ENCODE measurements at places on chromosomes 3 and 15.

- no peak for DNase-seq
These were observed 38.4 kb downstream of the NDUFB4 start for GRCh38 chr3:120634539-120634938.

- DNase-seq, result no peak
These were observed 96.9 kb downstream of the VPS8 start for GRCh38 chr3:184908859-184909258.

- no peak for DNase-seq
These were observed 212.4 kb downstream of the OPA1 start for GRCh38 chr3:193805448-193805847.

- no peak for DNase-seq
These were observed 7.7 kb upstream of the LPP start for GRCh38 chr3:188146219-188146618.

GRCh38 chr3:166759736-166760513 lies 620.2 kb downstream of the ZBBX start:
- no peak for DNase-seq

DNA sequence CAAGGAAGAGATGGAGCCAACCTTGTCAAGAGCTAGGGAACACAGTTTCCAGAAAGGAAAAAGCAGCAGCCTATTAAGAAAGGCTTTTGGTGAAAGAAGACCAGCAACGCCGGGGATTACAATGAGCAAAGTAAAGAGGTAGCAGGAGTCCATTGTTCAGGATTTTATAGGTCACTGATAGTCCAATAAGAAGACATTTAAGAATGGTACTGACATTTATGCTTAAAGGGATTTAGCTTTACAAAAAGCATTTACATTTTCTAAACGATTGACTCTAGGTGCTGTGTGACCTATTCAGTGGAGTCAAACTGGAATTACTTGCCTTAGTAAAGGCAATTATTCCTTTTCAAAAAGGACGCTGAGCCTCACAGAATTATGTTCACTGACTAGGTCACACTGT lies 40.8 kb downstream of the CSNK1G1 start:
- no peak for DNase-seq

- no peak for DNase-seq
These were observed 62.8 kb downstream of the SGO1 start for GRCh38 chr3:20123131-20123652.

DNA sequence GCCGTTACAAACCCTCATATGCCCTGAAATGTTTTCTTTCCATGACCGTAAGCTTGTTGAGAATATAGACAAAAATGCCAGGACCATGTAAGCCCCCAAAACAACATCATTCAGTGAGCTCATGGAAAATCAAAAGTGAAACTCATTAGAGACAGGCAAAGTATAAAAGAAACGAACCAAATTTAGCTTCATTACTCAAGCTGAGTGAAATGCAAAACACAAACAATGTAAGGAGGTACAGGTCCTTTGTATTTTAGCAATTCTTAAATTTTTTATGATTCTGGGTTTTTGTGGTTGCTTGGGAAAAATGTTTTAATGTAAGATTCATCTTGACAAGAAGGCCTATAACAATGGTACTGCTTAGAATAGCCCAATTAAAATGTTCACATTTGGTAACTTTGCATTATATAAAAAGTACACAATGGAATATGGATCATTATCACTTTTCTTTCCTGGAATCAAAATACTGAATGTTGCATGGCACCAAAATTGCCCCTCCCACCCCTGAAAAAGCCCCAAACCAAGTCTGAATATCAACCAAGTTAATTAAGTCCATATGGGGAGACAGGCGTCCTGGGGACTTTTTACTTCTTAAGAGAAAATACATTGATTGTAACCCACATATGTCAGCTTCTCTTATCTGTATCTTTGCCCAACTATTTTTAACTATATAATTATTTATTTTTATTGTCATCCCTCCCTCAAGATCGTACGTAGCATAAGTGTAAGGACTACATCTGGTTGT lies 247.7 kb upstream of the CDIN1 start:
- DNase-seq, result no peak

- DNase-seq, result no peak
These were observed 78.3 kb upstream of the RGMA start for GRCh38 chr15:93167291-93167690.

DNA sequence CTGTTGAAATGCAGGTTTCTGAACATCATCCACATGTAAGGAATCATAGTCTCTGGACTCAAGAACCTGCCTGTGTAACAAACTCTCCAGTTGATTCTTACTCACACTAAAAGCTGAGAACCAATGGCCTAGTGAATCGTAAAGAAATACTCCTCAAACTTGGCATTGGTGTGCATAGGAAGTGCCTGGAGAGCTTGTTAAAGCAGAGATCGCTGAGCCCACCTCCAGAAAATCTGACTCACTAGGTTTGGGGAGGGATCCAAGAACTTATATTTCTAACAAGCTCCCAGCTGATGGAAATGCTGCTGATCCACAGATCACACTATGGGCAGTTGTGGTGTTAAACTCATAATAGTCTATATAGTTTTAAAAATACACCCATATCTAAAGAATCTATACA lies 55.8 kb upstream of the LMCD1 start:
- no peak for DNase-seq

- DNase-seq, result no peak
These were observed 163.1 kb upstream of the LRRFIP2 start for GRCh38 chr3:37337481-37337880.

- DNase-seq, result peak; percentile 2
These were observed 232.6 kb upstream of the LRTM1 start for GRCh38 chr3:55160241-55160983.
